ENCODE measurements at places on chromosomes 4 and X.

DNA sequence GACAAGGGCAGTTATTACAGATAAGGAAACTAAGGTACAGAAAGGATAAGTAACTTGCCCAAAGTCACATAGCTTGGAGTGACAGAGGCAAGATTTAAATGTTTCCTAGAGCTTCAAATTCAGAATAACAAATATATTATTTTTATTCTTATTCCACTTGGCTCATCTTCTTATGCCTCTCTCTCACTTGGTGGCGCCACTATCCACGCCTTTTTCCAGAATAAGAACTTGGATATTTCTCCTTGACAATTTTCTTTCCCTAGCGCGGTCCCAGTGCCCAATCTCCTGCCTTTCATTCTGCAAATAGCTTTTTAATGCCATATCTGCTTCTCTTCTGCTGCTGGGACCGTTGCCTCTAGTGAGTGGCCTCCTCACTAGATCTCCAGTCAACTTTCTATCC, 78.5 kb downstream of the MSN start:
- no peak for ATAC-seq

DNA sequence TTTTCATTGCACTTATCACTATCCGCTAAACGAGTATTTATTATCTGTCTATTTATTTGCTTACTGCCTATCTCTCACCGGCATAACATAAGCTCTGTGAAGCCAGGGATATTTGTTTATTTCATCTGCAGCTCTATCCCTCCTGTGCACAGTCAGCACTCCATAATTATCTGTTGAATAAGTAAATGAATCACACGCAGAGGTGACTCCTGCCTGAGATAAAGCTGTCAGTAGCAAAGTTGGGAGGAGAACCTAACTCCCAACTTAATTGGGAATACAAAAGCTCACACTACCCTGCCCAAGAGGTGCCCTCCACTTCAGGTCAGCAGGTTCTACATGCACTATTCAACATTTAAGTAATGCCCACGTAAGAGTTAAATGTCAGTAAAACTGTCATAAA, 85.7 kb downstream of the CORIN start:
- ATAC-seq = no peak

DNA sequence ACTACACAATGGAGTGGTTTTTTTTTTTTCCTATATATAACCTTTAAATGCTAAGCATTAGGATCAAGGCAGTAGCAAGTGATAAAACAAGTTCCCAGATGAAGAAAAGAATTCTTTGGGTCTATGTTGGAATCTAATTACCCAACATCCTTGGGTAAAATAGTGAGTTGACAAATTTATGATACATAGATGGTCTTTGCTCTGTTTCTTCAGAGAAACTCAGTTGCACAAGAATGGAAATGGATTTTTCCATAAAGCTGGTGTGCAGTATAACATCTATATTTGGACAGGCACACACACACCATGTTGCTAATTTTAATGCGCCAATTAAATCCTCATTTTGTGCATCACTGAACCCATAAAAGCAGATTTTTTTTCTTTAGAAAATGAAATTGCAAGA, 137.0 kb upstream of the MED14 start:
- ATAC-seq = no peak

GRCh38 chrX:101736651-101737050, 77.0 kb upstream of the ARMCX2 start:
- ATAC-seq = no peak

DNA sequence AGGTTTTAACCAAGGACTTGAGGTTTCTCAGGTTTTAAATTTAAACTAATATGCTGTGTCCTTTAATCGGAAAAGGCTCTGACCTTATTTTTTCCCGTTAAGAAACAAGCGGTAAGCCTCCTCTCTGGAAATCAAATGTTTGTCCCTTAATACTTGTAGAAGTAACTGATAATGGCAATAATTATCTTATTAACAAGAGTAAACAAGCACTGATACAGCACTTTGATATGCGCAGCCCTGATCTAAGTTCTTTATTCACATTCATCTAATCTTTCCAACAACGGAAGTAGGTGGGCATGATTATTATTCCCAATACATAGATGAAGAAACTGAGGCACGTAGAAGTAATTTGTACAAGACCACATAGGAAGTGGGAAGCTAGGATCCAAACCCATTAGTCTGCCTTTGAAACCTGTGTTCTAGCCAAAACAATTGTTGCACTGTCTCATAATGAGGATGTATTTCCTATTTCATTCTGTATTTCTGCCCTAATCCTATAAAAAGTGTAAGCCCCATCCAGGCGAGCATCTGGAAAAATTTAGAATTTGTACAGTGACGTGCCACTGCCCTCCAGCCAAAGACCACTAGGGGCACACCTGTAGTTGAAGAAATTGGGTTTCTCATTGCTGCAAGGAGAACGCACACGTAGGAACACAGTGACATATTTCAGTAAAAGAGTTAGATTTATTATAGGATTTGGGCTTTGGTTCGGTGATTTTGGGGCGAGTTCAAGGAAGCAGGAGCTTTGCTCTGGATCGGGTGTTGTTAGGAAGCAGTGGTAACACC, 606 bp downstream of the CXorf58 start:
- no peak for ATAC-seq
